ENCODE measurements at places on chromosomes 2 and 18.

GRCh38 chr2:142878031-142878678 lies 691 bp downstream of the KYNU start:
- DNase-seq: no peak

- peak; percentile 31 for DNase-seq
Observed at GRCh38 chr2:223995569-223995968, 38.3 kb downstream of the MRPL44 start.

- no peak for DNase-seq
Observed at GRCh38 chr18:75341267-75341666, 86.2 kb downstream of the SMIM21 start.

DNA sequence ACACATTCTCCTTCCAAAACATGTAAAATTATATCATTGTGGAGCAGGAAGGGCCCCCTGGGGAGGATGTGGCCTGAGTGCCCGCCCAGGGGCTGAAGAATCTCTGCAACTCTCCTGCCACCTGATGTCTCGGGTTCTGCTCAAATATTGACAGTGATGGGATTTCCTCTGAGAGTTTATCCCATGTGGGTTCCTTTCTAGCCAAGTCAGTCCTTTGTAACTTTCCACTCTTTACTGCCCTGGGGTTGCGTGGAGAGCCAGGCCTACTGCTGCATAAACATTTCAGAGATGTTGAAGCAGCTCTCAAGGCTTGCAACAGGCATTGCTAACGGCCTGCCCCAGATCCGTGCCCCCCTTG lies 4.0 kb upstream of the RAB17 start:
- DNase-seq: no peak

GRCh38 chr2:33326100-33326499 lies 150.3 kb upstream of the RASGRP3 start:
- no peak for DNase-seq
